ENCODE measurements at places on chromosomes 4 and X. TPM values are rescaled to one million over a fixed set of nuclear protein-coding genes. Genes with fewer than 3 reads are reported as not detected.
A peak's percentile ranks its signal among the peaks of the same experiment; 100 is the strongest.

NLRP2B gene
- not detected for total RNA-seq

CDKL2 gene
- total RNA-seq, result 1.5 TPM

DNA sequence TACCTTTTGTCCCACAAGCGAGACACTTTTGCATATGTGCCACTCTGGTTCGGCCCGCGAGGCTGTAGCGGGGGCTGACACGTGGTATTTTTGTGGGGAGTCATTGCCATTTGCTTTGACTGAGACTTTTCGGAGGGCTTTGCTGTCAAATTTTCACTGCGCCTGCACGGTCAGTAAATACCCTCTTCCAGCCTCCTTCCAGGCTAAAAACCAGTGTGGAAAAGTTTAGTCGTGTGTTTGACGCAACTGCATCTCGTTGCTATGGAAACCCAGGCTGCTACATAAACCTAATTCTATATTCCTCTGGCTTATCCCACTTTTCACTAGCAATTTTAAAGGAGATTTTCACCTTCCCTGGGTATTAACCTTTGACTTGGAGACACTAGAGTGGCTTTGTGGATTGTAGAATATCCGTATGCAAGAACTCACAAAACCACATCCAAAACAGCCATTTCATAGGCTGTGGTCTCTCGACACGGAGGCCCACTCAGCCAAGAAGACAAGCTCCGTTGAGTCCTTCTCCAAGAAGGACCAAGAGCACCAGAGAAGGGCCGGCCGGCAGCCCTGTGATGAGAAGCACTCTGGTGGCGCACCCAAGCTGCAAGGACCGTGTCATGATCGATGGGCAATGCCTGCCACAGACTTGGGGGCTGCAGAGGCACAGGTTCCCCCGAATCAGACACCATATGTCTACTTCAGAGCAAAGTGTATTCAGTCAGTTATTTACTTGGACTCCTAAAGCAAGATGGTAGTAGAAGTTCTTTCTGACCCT lies 38.4 kb upstream of the ENPP6 start:
- DNase-seq, result no peak
- no peak overlapping the region for H3K27ac ChIP-seq
- peaks cover 4% of the 10 kb centered on the region for H3K27me3 ChIP-seq
- peaks cover 7% of the 10 kb centered on the region for H3K4me1 ChIP-seq
- no peaks in the 10 kb centered on the region for H3K36me3 ChIP-seq

- H3K27me3 ChIP-seq, result no peaks in the 10 kb centered on the region
- H3K4me1 ChIP-seq, result peaks cover 26% of the 10 kb centered on the region
- H3K27ac ChIP-seq, result peak overlapping the region; percentile 62
- H3K36me3 ChIP-seq, result peaks cover 25% of the 10 kb centered on the region
- H3K4me3 ChIP-seq, result no peak overlapping the region
These were observed 13.0 kb downstream of the EXOC1 start for GRCh38 chr4:55866290-55866907.

DNA sequence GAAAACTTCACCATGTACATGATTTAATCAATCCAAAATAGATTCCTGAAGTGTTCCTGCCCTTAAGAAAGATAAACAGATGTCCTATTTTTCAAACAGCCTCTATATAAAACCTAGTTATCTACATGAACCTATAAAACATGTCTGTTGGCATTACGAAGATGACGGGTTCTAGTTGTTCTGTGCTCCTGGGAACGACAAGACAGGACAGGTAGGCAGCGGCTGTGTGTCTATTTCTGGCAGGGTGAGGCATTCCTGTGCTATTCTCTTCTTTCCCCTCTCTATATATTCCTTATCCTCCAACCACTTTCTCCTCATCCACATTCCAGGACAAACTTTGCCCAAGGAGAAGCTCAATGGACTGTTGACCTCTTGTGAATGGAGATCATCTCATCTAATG lies 6.1 kb downstream of the FAT1 start:
- no peak for DNase-seq
- H3K36me3 ChIP-seq, result no peaks in the 10 kb centered on the region
- H3K4me3 ChIP-seq, result no peak overlapping the region
- peaks cover 12% of the 10 kb centered on the region for H3K27me3 ChIP-seq
- no peak overlapping the region for H3K27ac ChIP-seq

- H3K27ac ChIP-seq, result no peak overlapping the region
- H3K27me3 ChIP-seq, result no peaks in the 10 kb centered on the region
- no peak overlapping the region for H3K4me3 ChIP-seq
- H3K36me3 ChIP-seq, result no peaks in the 10 kb centered on the region
These were observed 206.4 kb upstream of the FAT1 start for GRCh38 chr4:186930024-186930423.

- no peaks in the 10 kb centered on the region for H3K27me3 ChIP-seq
- peaks cover 2% of the 10 kb centered on the region for H3K4me1 ChIP-seq
- DNase-seq, result no peak
These were observed 37.1 kb downstream of the SMARCAD1 start for GRCh38 chr4:94244829-94245185.

DNA sequence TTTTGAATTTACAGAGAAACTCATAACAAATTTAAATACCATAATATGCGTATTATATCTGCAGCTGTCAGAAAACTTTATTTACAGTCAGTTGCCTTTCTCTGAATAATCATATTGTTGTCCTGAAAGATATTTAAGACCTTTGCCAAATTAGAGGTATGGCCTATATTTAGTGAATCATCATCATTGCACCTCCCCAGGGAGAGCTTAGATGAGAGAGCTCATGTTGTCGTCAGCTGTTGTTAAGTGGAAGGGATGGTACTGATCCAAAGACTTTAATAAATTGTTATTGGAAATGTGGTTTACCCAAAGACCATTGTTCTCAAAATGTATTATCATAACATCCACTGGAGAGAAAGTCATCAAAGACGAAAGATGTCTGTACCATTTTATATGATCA lies 128.6 kb downstream of the HTR2C start:
- no peak for DNase-seq
- H3K36me3 ChIP-seq, result no peaks in the 10 kb centered on the region
- no peaks in the 10 kb centered on the region for H3K4me1 ChIP-seq
- no peaks in the 10 kb centered on the region for H3K27me3 ChIP-seq
- no peak overlapping the region for H3K27ac ChIP-seq

GRCh38 chr4:152422817-152423320 lies 113.0 kb downstream of the FBXW7 start:
- H3K27me3 ChIP-seq, result no peaks in the 10 kb centered on the region
- DNase-seq, result no peak
- peaks cover 11% of the 10 kb centered on the region for H3K4me1 ChIP-seq
- H3K4me3 ChIP-seq, result no peak overlapping the region
- peaks cover 5% of the 10 kb centered on the region for H3K36me3 ChIP-seq

GRCh38 chr4:18389115-18389514 lies 367.6 kb upstream of the LCORL start:
- H3K4me1 ChIP-seq, result no peaks in the 10 kb centered on the region
- no peaks in the 10 kb centered on the region for H3K36me3 ChIP-seq
- H3K4me3 ChIP-seq, result no peak overlapping the region
- no peak overlapping the region for H3K27ac ChIP-seq
- no peaks in the 10 kb centered on the region for H3K27me3 ChIP-seq
- no peak for DNase-seq

DNA sequence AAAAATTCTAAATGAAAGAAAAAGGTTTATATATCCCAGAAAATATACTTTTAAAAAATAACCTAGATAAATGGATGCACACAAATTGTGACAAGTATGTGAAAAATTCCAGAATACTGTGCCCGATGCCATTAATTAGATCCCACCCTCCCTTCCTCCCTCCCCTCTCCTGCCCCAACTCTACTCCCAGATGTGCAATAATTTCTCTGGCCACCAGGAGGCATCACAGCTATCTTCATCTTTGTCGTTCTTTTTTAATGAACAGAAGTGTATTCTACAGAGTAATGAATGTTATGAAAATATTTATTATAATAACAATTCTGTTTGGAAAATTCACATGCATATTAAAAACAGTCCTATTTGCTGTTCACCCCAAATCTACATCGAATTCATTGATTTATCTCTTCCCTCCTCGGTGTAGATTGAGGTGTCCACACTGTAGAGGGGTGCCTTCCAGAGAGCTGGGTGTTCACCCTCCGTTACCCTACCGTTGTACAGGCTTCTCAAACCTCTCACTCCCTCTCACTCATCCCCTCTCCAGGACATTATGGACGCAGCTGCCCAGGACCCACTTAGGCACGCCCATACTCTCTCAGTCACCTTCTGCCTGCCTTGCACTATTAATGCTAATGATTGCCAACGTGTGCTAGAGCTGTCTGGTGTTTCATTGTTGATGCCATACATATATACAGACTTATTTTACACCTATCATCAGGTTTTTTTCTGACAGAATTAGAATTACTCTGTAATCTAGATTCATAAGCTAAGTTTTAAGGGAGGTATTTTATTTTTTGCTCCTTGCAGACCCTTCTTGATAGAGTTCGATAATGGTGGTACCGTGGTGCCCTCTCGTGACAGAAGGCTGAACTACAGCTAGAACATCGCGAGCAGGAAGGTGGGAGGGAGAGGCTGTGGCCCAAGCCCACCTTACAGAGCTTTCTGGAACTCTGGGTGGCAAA lies 14.1 kb downstream of the RAB40AL start:
- no peak overlapping the region for H3K4me3 ChIP-seq
- no peaks in the 10 kb centered on the region for H3K27me3 ChIP-seq
- H3K36me3 ChIP-seq, result no peaks in the 10 kb centered on the region
- H3K27ac ChIP-seq, result no peak overlapping the region

- H3K27me3 ChIP-seq, result peaks cover 11% of the 10 kb centered on the region
- no peaks in the 10 kb centered on the region for H3K4me1 ChIP-seq
- no peak overlapping the region for H3K27ac ChIP-seq
- no peak overlapping the region for H3K4me3 ChIP-seq
These were observed 8.0 kb downstream of the ASB5 start for GRCh38 chr4:176261018-176261417.

DNA sequence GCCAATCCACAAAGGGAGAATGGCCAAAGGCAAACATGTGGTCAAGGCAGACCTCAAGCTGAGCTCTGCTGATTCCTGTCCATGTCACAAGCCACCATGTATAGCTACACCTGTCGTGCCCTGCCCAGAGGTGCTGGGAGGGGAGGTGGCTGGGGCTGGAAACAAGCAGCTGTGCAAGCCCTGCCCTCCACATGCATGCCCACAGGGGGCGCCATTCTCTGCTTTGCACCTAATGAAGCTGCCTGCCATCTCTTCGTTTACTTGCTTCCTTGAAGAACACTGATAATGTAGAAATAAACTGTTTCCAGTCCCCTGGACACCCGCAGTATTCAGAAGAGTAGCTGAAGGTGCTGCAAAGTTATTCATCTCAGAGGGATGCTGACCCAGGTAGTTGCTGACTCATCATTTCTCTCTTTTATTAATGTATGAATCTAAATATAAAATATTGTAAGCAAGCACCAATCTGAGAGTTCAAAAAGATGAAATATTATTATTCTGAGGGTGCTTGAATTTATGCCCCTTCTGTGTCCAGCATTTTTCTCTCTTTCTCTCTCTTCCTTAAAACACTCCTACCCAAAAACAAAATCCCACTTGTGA lies 278.6 kb downstream of the ADGRA3 start:
- H3K27me3 ChIP-seq, result no peaks in the 10 kb centered on the region
- DNase-seq, result peak; percentile 45
- no peak overlapping the region for H3K27ac ChIP-seq
- H3K4me1 ChIP-seq, result no peaks in the 10 kb centered on the region

Measured in activated CD8-positive, alpha-beta memory T cell treated with anti-CD3 and anti-CD28 coated beads, Interleukin-2, amount 10 ng/mL, durations not matched to agents 7 days and 5 days (primary cell).